NCI-H1930 (cell line): ENCODE measurements at places on chromosomes 11 and 22.

DNA sequence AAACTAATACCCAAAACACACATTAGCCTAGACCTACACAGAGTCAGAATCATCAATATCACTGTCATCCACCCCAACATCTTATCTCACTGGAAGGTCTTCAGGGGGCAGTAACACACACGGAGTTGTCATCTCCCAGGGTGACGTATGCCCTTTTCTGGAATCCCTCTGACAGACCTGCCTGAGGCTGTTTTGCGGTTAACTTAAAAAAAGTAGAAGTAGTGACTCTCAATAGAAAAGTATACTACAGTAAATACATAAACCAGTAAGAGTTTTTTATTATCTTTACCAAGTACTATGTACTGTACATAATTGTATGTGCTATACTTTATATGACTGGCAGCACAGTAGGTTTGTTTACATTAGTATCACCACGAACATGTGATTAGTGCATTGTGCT, 80.5 kb downstream of the PGR start:
- no peak for DNase-seq

GRCh38 chr22:46583571-46583970, 36.6 kb upstream of the GRAMD4 start:
- no peak for DNase-seq

DNA sequence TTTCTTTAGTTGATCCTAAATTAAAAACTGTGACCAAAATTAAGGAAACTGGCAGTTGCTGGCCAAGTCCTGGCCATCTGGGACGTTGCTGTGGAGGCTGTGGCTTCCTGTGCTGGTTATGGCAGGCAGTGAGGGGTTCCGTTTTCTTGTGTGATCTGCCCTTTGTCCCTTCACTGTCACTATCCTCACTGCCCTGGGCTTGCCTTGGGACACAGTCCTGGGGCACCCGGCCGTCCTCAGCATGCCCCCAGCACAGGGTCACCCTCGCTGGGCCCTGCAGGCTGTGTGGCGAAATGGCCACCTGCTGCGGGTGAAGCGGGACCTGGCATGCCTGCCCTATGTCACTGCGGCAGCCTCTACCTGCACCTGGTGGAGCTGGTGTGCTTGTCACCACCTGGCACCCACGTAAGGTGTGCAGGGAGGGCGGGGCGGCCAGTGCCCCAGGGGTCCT, 52.5 kb upstream of the SLC22A12 start:
- DNase-seq, result no peak

DNA sequence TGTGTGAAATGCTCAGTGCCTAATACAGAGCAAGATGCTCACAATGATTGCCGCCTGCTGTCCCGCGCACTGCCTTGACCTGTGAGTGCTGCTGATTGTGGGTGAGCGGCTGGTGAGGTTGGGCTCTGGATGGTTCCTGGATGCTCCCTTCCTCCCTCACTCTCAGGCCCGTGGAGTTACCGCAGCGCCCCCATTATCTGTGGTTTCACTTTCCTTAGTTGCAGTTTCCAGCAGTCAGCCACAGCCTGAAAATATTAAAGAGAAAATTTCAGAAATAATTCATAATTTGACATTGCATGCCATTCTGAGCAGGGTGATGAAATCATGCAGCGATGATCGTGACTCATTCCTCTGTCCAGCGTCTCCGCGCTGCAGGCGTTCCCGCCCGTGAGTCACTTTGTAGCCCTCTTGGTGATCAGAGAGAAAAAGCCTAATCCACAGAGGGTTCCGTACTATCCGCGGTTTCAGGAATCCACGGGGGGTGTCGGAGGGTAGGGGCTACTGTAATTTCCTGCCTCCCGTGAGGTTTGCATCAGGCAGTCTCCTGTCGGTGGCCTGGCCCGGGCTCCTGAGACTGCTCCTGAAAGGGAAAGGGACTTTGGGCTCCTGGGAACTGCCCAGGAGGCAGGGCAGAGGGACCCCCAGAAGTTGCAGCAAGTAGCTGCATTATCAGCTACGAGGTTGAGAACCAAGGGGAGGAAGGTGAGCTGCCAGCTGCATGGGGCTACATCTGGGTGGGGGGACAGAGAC, 10.6 kb downstream of the RPL3 start:
- DNase-seq, result no peak

DNA sequence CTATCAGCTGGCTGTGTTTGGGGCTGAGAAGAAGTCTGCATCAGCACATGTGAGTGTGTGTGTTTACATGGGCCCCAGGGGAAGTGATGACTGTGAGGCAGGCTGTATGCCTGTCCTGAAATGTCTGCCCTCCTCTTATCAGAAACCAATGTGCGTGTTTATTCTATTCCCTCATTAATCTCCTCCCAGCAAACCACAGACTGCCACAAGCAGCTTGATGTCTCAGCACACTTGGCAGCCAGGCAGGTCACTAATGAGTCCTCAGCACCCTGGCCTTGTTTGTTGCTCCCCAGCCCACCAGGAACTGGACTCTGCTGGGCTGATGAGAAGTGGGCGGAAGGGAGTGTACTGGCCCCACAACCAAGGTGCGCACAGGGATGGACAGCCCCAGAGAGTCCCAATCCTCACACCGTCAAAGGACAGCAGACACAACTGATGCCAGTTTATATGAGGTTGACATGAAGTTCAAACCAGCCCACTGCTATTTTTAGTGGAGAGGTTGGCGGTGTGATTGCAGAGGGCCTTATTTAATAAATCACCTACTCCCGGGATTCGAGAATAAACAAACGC, 225.8 kb downstream of the ETS1 start:
- no peak for DNase-seq

DNA sequence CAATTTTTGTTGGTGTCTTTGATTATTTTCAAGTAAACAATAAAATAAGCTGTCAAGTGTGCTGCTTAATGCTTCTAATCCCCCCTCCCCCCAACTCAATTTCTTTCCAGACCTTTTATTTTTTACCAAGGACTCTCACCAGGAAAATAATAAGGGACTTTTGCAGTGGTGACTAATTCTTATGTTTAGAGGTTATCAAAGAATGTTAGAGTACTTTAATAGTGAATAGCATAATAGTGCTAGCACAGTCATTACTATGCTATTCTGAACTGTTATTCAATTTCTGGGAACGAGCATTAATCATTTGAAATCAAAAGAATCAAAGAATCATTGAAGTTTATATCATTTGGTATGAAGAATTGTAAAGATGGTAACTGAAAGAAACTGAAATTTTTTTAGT, 251.4 kb downstream of the DDX10 start:
- DNase-seq, result no peak

GRCh38 chr22:29073618-29074275, 912 bp downstream of the KREMEN1 start:
- no peak for DNase-seq

GRCh38 chr11:78886616-78887015, 312.0 kb upstream of the NARS2 start:
- DNase-seq, result no peak

DNA sequence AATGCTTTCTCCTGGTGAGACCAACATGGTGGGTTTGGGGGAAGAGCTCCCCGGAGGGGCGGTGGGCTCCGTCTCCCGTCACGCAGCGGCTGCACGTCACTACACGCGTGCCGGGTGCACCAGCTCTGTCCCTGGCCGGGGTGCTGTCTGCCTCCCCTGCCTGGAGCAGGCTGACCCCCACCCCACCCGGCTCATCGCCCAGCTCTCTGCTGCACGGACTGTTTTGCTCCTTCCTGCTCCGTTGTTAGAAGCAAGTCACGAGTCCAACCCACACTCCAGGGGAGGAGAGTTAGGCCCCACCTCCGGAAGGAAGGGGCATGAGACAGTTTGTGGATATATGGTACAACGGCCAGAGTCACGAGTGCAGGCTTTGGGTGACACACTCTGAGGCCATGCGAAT, 364.9 kb downstream of the BRD1 start:
- no peak for DNase-seq

DNA sequence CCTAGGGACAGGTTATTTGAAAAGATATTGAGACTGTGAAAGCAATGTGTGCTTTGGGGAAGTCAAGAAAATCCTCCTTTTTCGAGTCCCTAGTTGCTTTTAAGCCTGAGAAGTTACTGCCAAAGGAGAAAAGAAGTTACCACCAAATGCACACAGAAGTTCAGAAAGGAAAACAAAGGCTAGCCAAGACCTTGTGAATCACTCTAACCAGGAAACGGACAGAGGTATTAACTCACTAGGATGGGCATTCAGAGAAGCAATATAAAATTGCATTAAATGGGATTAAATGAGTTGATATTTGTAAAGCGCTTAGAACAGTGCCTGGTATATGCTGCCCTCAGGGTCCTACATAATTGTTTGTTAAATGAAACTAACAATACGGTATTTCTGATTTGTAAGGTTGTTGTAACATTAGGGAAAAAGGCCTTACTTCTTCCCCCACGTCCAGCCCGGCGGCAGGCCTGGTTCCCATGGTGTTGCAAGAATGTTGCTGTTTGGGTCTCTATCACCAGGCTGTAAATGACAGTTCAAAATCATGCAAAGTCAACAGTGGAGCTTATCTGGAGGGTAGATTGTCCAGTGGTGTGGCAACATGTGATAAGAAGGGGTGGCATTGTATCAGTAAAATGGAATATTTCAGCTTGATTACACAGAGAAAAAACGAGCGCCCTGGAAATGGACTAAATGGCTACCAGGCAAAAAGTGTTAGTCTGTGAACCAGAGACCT, 7.1 kb downstream of the TMA7B start:
- DNase-seq, result no peak

- no peak for DNase-seq
Observed at GRCh38 chr11:85710917-85711316, 24.9 kb upstream of the CCDC89 start.

DNA sequence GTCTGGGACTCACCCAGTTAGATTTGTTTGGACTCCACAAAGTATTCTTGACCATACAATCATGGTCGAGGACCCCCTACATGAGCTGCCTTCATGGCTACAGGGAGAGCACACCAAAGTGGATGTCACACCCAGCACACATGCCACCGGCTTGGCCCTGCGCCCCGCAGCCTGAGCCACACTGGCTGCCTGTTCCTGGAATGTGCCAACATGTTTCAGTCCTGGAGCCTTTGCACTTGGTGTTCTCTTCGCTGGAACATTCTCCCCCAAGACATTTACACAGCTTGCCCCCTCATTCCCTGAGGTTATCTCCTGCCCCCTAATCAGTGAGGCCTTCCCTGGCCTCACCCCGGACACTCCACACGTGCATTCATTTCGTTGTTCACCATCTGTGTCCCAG, 46.0 kb downstream of the PPARA start:
- no peak for DNase-seq

GRCh38 chr11:101840704-101841103, 74.1 kb upstream of the CEP126 start:
- no peak for DNase-seq

- no peak for DNase-seq
Observed at GRCh38 chr22:46551321-46551720, 13.9 kb upstream of the CELSR1 start.

GRCh38 chr22:28909375-28909774, 26.0 kb downstream of the ZNRF3 start:
- no peak for DNase-seq

GRCh38 chr11:47418454-47419259, 7.6 kb downstream of the PSMC3 start:
- no peak for DNase-seq

- no peak for DNase-seq
Observed at GRCh38 chr11:107116358-107116757, 98.1 kb upstream of the GUCY1A2 start.

DNA sequence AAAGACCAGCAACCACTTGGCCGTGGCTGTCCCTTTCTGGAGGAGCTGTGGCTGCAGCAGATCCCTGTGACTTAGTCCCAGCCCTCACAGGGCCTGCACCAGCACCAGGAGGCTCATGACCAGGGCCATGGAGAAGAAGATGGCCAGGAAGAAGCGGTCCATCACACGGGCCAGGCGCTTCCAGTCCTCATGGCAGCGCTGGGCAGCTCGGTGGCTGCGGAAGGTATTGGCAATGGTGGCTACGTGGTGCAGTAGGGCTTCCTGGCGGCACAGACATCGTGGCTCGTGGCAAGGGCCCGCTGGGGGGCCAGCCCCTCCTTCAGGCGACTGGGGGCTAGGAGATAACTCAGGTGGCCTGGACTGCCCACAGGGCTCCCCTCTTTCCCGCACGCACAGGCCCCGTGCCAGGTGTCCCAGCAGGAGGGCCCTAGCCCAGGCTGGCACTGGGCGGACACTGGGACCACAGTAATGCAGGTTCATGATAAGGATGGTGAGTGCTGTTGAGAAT, 5.1 kb downstream of the CHRNA10 start:
- DNase-seq, result no peak

DNA sequence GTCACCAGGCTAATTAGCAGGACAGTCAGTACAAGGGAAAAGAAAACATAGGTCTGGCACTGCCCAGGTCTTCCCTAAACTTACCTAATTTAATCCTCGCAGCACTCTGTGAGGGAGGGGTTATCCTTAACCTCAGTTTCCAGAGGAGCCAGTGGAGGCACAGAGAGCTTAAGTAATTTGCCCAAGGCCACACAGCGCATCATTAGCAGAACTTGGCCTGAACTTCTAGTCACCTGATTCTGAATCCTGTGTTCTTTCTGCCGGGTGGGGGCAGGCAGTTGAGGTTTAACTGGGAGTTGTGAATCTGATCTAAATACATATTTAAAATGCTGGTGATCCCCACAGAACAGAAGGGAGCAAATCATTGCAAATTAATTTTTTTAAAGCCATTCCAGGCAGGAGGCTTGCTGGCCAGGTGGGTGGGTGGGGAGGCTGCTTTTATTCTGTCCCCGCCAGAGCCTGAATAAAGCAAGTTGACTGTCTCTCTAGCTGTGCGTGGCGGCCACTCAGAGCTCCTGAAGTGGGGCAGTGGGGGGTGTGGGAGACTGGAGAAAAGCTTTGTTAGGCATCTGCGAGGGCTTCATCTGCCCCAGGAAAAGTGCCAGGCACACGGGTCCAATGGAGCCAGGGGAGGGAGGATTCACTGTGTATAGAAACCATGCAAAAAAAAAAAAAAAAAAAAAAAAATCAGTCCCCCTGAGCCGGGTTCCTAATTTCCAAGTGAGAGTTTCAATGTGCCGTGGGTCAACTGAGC, 66.1 kb downstream of the NFAM1 start:
- no peak for DNase-seq

GRCh38 chr11:129895126-129896041, at the start of gene NFRKB:
NFRKB (minus strand) TSS chr11:129895578; CDS start chr11:129892849, 2,729 bp downstream.
- peak; percentile 82 for DNase-seq

DNA sequence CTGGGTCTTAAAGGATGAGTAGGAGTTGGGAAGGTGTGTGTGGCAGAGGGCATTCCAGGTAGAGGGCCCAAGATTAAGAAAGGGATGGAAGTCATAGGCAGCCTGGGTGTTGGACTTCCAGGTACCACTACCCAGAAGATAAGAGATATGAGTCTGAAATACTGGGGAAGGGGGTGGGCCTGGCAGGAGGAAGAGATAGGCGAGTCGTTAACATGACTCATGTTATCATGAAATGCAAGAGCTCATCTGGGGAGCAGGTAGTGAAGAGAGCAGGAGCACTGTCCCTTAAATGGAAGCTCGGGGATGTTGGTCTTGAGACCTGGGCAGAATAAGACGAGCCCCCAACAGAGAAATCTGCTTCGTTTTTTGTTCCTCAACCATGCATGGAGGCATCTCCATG, 10.2 kb downstream of the ZC3H7B start:
- DNase-seq, result no peak

- DNase-seq, result no peak
Observed at GRCh38 chr11:85965202-85965601, 103.7 kb downstream of the PICALM start.

- DNase-seq, result no peak
Observed at GRCh38 chr11:58391879-58392278, 14.8 kb downstream of the OR5B3 start.

- no peak for DNase-seq
Observed at GRCh38 chr11:76729214-76729613, 53.9 kb upstream of the TSKU start.
